Activated T-cell treated with anti-CD3 and anti-CD28 coated beads, Interleukin-2, amount 50 U/mL, for 48 hours (primary cell): ENCODE measurements at places on chromosomes 13 and 19.

DNA sequence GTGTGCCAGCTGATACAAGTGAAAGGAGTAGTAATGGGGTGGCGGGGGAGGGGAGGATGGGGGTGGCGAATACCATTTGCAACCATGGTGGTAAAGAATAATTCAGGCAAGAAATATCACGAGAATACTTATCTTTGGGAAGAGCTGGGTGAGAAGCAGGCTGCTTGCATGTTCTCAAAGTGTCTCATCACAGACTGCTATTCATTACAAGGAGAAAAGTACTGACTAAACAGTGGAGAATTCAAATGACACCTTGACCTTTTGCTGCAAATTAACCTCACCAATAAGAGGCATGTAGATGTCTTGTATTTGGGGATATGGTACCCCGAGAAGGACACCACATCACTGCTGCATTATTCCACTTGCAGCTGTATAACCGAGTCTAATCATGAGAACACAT lies 585.7 kb upstream of the GPC6 start:
- DNase-seq = no peak

DNA sequence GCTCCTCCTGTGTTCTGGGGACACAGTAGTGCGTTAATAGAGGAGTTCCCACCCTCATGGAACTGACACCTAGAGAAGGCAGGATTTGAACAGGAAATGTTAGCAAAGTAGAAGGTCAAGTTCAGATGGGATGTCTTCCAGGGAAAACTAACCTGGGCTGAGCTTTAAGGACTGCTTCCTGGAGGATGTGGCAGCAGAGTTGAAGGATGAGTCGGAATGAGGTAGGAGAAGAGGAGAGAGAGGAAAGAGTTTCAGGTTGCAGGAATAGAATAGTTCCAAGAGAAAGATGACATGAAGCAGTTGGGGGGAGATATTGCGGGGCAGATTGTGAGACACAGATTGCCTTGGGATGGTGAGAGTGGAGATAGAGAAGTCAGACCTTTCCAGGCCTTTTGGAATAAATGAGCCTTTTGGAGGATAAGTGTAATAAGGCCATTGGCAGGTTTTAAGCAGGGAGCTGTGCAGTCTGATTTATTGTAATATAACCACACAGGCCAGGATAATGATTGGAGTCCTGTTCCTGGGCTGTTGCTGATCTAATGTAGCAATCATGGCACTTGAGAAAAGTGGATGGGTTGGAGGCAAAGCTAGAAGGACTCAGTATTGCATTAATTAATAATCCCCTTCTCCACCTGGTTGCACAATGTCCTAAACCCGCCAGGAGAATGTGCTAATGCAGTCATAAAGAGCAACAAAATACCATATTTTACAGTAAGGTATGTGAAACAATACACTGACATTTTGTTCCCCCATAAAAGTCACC lies 205.4 kb downstream of the SHISA2 start:
- no peak for DNase-seq

DNA sequence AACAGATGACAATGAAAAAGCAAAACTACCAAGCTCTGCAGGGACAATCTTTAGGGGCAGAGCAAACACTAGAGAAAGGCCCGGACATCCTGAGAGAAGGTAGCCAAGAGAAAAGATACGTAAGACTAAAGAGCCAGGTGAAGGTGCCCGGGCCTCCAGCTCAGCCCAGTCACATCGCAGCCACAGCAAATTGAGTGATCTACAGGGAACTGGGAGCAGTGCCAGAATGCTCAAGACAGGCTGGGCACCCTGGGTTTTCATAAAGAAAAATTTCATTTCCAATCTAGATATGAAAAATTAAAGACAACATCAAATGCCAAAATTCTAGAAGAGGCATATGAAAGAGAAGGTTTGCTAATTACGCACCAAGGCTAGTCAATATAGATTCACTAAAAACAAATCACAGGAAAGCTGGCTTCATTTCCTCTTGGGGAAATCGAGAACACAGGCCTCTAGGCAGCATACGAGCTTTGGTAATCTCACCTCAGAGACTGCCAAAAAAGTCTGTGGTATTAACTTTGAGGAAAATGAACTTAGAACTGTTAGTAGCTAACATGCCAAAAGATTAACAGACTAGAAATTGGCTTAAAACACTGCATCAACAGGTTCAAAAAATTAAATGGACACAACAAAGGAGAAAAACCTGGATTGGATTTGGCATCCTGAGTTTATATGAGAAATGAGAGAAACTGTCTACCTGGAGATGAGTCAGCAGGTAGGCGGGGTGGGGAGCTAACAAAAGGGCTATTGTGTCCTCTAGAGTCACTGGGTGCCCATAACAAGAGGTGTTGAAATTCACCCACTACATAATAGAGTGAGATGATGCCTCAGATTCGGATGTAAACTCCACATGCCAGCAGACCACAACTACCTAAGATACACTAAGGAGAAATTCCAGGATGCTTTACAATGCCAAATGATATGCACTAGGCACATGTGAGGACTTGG lies 6.6 kb downstream of the ANKRD10 start:
- DNase-seq = no peak

DNA sequence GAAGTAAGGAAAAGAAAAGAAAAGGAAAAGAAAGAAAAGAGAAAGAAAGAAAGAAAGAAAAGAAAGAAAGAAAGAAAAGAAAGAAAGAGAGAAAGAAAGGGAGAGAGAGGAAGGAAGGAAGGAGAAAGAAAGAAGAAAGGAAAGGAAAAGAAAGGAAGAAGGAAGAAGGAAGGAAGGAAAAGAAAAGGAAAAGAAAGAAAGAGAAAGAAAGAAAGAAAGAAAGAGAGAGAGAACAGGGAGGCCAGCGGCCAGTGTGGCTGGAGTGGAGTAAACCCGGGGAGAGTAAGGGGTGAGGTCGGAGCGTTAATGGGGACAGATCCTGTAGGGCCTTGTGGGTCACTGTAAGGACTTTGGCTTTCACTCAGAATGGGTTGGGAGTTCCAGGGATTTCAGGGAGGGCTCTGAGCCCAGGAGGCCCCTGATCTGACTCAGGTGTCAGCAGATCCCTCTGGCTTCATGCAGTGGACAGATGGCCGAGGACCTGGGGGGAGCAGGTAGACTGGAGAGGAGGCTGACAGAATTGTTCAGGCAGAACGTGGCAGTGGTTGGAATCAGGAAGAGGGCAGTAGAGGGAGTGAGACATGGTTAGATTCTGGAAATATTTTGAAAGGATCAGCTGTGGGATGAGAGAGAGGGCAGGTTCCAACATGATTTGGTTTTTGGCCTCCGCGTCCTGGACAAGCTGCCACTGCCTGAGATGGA lies 19.8 kb upstream of the FXYD3 start:
- no peak for DNase-seq

- no peak for DNase-seq
Measured at GRCh38 chr19:48639483-48640375, 2.5 kb upstream of the DBP start.

- DNase-seq = no peak
Measured at GRCh38 chr13:93290503-93290902, 63.9 kb downstream of the GPC6 start.

DNA sequence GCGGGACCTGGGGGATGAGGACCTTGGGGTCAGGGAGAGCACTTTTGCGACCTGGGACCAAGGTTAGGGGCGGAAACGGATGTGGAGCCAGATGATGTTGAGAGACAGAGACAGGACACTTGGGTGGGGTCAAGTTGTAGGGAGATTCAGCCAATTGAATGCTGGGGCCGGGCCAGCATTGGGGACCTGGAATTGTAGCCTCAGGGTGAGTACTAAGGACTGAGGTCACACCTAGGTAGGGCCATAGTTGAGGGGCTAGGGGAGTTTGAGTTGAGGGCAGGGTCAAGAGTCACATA lies 1.2 kb downstream of the ALKBH7 start:
- DNase-seq = no peak

DNA sequence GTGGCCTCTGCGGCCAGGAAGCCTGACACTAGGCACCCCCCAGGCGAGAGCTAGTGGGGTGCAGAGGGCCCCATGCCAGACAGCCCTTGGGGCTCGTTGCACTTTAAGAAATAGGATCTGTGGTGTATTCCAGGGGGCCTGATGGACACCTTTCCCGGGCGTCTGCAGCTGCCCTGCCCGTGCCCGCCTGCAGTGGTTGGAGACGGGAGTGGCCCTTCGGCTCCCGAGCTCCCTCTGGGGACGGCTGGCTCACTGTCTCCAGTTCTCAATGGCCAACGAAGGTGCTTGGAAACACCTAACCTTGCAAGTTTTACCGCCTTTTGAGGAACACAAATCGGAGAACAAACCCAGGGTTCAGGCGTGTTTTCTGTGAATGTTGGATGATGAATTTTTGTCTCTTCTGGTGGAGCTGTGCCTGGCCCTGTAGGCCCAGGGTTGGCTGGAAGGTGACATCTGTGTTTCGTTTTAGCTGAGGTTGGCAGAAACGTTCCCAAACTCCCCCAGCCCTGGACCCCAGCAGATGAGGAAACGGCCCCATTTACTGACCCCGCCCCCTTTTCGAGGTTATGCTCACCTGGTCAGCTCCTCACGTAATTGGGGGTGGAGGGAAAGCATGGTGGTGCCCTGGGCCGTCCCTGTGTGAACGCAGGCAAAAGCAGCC lies 17.4 kb upstream of the NPAS1 start:
- no peak for DNase-seq

DNA sequence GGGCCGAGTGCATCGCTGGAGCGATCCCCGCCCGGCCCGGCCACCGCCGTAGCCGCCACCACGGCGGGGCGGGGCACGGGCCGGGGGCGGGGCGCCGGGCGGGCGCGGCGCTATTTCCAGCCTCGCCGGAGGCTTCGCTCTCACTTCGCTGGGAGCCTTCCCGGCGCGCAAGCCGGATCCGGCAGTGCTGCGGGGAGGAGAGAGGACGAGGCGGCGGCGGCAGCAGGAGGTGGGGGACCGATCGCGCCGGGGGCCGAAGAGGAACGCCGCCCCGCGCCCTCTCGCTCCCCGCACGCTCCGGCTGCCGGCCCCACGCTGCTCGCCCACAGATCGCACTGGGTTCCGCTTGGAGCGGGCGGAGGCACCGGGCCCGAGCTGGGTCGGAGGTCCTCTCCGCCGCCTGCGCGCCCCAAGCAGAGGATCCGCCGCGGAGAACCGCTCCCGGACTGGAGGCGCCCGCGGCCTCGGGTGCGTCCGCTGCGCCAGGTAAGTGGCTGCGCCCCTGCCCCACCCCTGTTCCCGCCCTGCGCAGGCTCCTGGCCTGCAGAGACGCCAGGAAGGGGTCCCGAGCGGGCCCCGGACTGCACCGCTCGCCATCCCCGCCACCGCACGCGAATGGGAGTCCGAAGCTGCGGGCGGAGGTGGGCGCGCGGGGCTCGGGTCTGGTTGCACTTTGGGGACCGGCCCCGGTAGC lies at the start of gene CHST8:
TSS of gene CHST8 (plus strand) at position 143 of the 694 bp plus-strand sequence. CDS start 67,309 bp downstream, outside the sequence.
- DNase-seq = no peak

GRCh38 chr19:14102756-14103155 lies 12.2 kb upstream of the SAMD1 start:
- no peak for DNase-seq

DNA sequence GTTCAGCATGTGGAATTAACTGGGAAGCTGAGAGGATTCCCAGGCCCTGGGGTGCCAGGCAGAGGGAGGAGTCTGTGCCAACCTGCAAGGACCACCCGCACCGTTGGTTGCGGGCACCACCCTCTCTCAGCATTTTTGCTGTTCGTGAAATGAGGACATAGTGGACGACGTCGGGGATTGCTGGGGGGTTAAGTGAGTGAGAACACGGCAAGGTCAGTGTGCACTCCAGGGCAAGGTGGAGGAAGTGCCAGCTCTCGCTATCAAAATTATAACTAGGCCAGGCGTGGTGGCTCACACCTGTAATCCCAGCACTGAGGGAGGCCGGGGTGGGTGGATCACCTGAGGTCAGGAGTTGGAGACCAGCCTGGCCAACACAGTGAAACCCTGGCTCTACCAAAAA lies 2.2 kb downstream of the FXYD3 start:
- DNase-seq = no peak

DNA sequence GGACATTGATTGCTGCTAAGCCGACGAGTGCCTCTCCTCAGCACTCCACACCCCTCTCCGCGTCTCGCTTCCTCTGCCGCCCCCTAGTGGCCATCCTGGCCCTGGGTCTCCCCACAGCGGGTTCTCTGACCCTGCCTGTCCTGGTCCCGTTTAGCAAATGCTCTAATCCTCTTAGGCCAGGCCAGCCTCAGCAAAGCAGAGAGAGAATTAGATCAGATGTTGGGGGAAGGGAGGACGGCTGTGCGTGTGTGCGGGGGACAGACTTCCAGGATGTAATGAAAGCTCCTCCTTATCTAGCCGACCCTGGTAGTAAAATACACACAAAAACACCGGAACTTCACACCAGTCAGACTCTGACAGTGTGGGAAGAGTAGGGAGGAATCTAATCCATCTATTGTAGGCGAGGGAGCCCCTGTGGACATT lies 4.5 kb downstream of the TPRX2 start:
- peak; percentile 92 for DNase-seq

GRCh38 chr13:33150662-33151061 lies 134.4 kb downstream of the KL start:
- no peak for DNase-seq
